Naive thymus-derived CD4-positive, alpha-beta T cell (primary cell): ENCODE measurements at places on chromosomes 11 and 22. TPM values are rescaled to one million over a fixed set of nuclear protein-coding genes. Genes with fewer than 3 reads are reported as not detected.
A peak's percentile ranks its signal among the peaks of the same experiment; 100 is the strongest.

GRCh38 chr11:45685964-45686537, 20.6 kb upstream of the CHST1 start:
- H3K4me1 ChIP-seq = no peaks in the 10 kb centered on the region
- no peak for DNase-seq
- no peaks in the 10 kb centered on the region for H3K27me3 ChIP-seq
- no peak overlapping the region for H3K4me3 ChIP-seq

DNA sequence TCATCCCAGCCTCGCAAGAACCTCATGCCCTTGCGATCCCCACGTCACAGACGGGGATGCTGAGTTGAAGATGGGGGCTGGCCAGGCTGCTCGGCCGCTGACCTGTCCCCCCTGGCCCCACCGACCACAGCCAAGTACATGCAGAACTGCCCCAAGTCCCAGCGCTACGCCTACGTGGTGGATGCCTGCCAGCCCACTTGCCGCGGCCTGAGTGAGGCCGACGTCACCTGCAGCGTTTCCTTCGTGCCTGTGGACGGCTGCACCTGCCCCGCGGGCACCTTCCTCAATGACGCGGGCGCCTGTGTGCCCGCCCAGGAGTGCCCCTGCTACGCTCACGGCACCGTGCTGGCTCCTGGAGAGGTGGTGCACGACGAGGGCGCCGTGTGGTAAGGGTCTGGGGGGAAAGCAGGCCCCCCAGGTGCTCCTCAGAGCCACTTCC, 10.0 kb downstream of the MUC5B start:
- H3K27ac ChIP-seq = no peak overlapping the region
- H3K4me1 ChIP-seq = no peaks in the 10 kb centered on the region
- no peaks in the 10 kb centered on the region for H3K36me3 ChIP-seq
- no peaks in the 10 kb centered on the region for H3K27me3 ChIP-seq

DNA sequence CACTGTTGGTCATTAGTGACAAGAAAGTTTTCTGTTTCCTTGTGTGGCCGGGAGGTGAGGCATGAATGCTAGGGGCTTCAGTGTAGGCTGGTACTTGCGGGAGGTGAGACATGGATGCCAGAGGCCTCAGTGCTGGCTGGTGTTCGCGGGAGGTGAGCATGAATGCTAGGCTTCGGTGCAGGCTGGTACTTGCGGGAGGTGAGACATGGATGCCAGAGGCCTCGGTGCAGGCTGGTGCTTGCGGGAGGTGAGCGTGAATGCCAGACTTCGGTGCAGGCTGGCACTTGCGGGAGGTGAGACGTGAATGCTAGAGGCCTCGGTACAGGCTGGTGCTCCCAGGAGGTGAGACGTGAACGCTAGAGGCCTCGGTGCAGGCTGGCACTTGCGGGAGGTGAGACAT, 48.4 kb downstream of the ANO1 start:
- H3K36me3 ChIP-seq = no peaks in the 10 kb centered on the region
- H3K27ac ChIP-seq = no peak overlapping the region
- H3K4me3 ChIP-seq = no peak overlapping the region

- no peaks in the 10 kb centered on the region for H3K36me3 ChIP-seq
- no peaks in the 10 kb centered on the region for H3K27me3 ChIP-seq
- H3K4me3 ChIP-seq = no peak overlapping the region
- H3K27ac ChIP-seq = no peak overlapping the region
- no peaks in the 10 kb centered on the region for H3K4me1 ChIP-seq
- no peak for DNase-seq
These were observed 87.4 kb downstream of the PKNOX2 start for GRCh38 chr11:125251956-125252355.

- peaks cover 12% of the 10 kb centered on the region for H3K36me3 ChIP-seq
- H3K4me3 ChIP-seq = no peak overlapping the region
- DNase-seq = no peak
- no peaks in the 10 kb centered on the region for H3K27me3 ChIP-seq
These were observed 21.5 kb downstream of the MTCH2 start for GRCh38 chr11:47620836-47621378.

- H3K36me3 ChIP-seq = no peaks in the 10 kb centered on the region
- H3K4me3 ChIP-seq = no peak overlapping the region
- H3K27ac ChIP-seq = no peak overlapping the region
These were observed 61.8 kb downstream of the UBASH3B start for GRCh38 chr11:122717264-122717867.

DNA sequence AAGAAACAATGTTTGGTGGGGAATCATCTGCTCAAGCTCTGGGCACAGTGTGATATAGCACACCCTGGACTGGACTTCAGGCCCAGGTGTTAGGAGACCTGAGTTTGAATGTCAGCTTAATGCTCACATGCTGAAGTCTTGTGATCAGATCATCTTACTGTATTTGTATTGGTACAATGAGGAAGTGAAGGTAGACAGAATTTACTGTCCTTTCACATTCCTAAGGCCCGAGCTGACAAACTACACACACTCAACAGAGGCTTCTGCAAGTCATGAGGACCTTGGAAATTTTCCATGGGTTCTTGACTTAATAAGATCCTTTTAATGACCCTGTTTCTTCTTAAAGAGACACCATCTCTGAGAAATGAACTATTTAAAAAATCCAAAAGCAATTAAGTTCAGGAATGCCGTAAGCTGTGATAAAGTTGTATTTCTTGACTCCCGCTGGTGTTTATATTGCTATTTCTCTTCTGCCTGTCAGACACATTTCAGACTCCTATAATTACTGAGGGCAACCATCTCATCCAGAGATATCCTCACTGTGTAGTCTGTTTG, 802.0 kb downstream of the DLG2 start:
- no peak overlapping the region for H3K27ac ChIP-seq
- H3K36me3 ChIP-seq = no peaks in the 10 kb centered on the region
- no peaks in the 10 kb centered on the region for H3K4me1 ChIP-seq
- H3K4me3 ChIP-seq = no peak overlapping the region
- H3K27me3 ChIP-seq = no peaks in the 10 kb centered on the region
- no peak for DNase-seq

DNA sequence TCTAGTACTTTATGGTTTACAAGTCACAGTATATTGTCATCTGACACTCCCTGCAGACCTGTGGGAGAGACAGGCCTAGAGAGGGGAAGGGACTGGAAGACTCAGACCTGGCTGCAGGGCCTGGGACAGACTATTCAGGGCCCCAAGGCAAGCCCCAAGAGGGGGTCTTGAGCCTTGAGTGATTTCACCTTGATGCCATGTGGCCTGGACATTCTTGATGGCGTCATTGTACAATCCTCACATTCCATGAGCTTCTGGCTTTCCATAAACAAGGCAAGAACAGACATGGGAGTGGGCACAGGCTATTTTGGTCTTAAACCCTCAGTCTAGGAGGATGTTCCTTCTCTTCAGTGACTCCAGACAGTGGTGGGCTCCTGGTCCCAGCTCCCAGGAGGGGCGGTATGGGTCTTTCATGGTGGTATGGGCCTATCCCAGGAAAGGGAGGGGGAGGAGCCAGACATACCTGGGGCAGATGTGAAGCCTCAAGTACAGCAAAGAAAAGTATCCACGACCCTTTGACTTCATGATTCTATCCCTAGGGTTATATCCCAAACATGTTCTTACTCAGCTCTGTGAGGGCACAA, 1.8 kb upstream of the TBC1D10A start:
- H3K27ac ChIP-seq = peak overlapping the region; percentile 78
- DNase-seq = no peak
- no peaks in the 10 kb centered on the region for H3K36me3 ChIP-seq
- no peaks in the 10 kb centered on the region for H3K27me3 ChIP-seq
- H3K4me1 ChIP-seq = peaks cover 32% of the 10 kb centered on the region
- no peak overlapping the region for H3K4me3 ChIP-seq

GRCh38 chr11:111823131-111823530, 48.2 kb downstream of the ALG9 start:
- no peak overlapping the region for H3K4me3 ChIP-seq
- DNase-seq = no peak
- no peak overlapping the region for H3K27ac ChIP-seq
- H3K36me3 ChIP-seq = no peaks in the 10 kb centered on the region

DNA sequence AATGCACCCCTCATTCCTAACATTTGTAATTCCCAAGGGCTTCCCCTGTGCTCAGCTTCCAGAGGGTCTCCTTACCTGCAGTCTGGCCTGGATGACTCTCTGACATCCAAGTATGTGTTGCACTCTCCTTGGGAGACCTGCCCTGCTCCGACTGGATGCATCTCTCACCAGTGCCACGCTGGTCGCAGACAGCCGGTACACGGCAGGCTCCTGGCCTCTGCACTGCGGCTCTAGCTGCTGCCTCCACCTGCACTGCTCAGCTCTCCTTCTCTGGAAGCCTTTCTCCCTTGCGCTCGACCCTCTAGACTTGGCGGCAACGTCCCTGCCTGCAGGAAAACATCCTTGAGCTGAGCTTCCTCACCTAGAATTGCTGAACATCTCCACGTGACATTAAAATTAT, 685.9 kb downstream of the BRD1 start:
- H3K4me1 ChIP-seq = no peaks in the 10 kb centered on the region
- no peak overlapping the region for H3K27ac ChIP-seq
- H3K36me3 ChIP-seq = no peaks in the 10 kb centered on the region
- no peak overlapping the region for H3K4me3 ChIP-seq
- no peaks in the 10 kb centered on the region for H3K27me3 ChIP-seq

GRCh38 chr22:33401291-33401690, 343.1 kb upstream of the SYN3 start:
- no peaks in the 10 kb centered on the region for H3K36me3 ChIP-seq
- no peak for DNase-seq
- H3K4me1 ChIP-seq = no peaks in the 10 kb centered on the region
- no peak overlapping the region for H3K27ac ChIP-seq
- H3K4me3 ChIP-seq = no peak overlapping the region
- no peaks in the 10 kb centered on the region for H3K27me3 ChIP-seq

DNA sequence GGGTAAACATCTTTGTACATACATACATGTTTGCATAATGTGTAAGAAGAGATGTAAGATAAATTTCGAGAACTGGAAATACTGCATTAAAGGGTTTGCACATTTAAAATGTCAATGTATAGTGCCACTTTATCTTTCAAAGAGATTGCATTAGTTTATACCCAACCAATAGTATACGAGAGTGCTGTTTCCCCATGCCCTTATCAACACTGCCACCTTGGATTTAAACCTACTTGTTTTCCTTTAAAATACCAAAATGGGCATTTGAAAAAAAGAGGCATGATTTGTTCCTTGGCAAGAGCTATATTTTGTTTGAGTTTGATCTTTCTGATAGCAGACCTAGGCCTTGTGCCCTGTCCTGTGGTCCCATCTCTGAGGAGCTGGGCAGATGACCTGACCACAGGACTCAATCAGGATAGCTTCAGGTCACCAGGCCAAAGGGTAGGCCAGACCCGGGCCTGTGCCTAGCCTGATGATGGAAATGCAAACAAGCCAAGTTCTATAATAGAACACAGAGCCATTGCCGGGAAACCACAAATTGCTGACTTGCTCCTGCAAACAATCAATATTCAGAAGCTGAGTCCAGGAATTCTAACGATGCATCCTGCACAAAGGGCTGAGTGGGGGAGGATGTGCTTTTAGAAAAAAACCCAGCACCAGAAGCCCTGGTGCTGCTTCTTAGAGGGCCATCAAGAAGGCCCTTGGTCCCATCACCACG, 16.9 kb upstream of the ALG8 start:
- H3K27me3 ChIP-seq = no peaks in the 10 kb centered on the region
- DNase-seq = no peak
- no peaks in the 10 kb centered on the region for H3K36me3 ChIP-seq
- no peak overlapping the region for H3K27ac ChIP-seq
- H3K4me3 ChIP-seq = no peak overlapping the region

GRCh38 chr22:49305214-49305965, 522.3 kb downstream of the BRD1 start:
- H3K36me3 ChIP-seq = no peaks in the 10 kb centered on the region
- no peaks in the 10 kb centered on the region for H3K27me3 ChIP-seq
- no peak overlapping the region for H3K27ac ChIP-seq

GRCh38 chr11:102279641-102280170, 37.6 kb upstream of the BIRC3 start:
- H3K27me3 ChIP-seq = no peaks in the 10 kb centered on the region
- no peak overlapping the region for H3K4me3 ChIP-seq
- DNase-seq = no peak
- H3K27ac ChIP-seq = no peak overlapping the region
- H3K4me1 ChIP-seq = no peaks in the 10 kb centered on the region

DNA sequence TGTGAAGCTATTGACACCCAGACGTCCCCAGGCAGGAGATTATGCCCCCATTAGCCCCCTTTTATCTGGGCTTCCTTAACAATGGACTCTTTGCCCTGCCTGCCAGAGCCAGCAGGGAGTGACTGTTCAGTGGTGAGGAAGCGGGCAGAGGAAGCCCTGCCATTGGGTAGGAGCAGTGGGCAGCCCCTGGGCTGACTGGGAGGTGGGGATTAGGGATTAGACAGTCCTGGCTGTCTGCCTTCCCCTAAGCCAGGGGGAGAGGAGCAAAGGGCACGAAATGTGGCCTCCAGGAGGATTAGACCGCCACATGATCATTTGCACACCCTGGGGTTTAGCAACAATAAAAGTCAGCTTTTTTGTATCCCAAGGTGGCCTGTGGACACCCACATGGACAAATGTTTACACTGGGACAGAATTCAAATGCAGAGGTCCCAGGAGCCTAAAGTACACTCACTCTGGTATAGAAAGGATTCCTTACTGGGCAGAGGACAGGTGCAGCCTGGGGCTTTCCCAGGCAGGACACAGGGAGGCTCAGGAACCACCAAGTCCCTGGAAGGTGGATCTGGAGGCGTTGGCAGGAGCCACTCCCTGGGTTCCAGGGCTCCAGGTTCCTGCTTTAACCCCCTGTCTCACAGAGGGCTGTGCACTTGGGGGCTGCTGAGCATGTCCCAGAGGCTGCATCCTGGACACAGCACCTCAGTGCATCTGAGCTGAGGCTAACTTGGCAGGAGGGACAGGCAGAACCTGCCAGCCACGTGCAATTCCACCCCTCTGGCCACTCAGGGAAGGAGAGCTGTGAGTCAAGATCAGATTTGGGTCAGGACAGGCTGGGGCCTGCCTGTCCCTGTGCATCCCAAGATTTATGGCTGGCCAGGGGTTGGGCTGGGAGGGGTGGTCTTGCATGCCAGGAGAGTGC, 2.1 kb downstream of the PNPLA3 start:
- H3K36me3 ChIP-seq = no peaks in the 10 kb centered on the region
- no peak overlapping the region for H3K4me3 ChIP-seq
- no peaks in the 10 kb centered on the region for H3K27me3 ChIP-seq
- H3K4me1 ChIP-seq = peaks cover 3% of the 10 kb centered on the region

GRCh38 chr11:106925245-106925644, 93.0 kb downstream of the GUCY1A2 start:
- no peak overlapping the region for H3K27ac ChIP-seq
- H3K36me3 ChIP-seq = no peaks in the 10 kb centered on the region
- no peaks in the 10 kb centered on the region for H3K27me3 ChIP-seq
- no peaks in the 10 kb centered on the region for H3K4me1 ChIP-seq

GRCh38 chr11:37323843-37324242, 725.8 kb upstream of the RAG2 start:
- no peaks in the 10 kb centered on the region for H3K27me3 ChIP-seq
- DNase-seq = no peak
- H3K36me3 ChIP-seq = no peaks in the 10 kb centered on the region
- H3K4me3 ChIP-seq = no peak overlapping the region

Gene HOATZ
- not detected in 2 replicates for total RNA-seq

Gene ANO3
- not detected for total RNA-seq

Gene KDELR3
- total RNA-seq = not detected

Gene FBLN1
- not detected for total RNA-seq

Gene ARHGAP20
- total RNA-seq = not detected

Gene CDKN1C
- total RNA-seq = 6.0 TPM

Gene USH1C
- total RNA-seq = not detected

Gene DBX1
- total RNA-seq = not detected

Gene CELSR1
- 0.25 and 0.36 TPM in 2 replicates for total RNA-seq

Gene SLC1A2
- total RNA-seq = 0.69 TPM
